ENCODE measurements at places on chromosomes 2 and 18.

GRCh38 chr18:9719421-9719981 lies 11.4 kb downstream of the RAB31 start:
- DNase-seq, result no peak

DNA sequence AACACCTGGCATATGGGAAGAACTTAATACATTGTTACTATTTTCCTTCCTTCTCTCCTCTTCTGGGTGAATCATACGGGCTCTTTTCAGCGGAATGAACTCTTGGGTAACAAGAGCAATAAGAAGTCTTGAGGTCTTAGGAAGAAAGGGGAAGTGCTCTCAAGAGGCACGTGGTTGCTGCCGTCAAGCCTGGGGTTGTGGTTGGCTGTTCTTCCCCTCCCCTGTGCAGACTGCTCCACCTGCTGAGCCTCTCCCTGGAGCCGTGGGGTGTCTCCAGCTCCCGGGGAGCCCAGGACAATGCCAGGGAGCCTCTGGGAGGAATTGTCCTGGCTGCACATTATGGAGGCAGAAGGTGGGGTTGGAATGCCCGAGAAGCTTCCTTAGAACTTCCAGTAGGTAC lies 19.4 kb downstream of the TOGARAM2 start:
- peak; percentile 54 for DNase-seq

DNA sequence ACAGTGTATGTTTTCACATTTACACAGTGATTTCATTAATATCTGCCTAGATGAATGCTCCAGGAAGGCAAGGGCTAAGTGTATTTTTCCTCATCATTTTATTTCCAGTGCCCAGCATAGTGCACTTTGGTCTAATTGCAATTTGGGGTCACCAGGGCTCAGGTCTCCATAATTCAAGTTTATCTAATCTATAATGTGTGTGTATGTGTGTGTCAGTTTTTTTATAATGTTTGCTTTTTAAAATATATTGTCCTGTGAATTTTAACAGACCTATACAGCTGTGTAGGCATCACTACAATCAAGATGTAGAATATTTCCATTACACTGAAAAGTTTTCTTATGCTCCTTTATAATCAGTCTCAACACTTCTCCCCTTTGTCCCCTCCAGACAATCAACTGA lies 620.4 kb downstream of the STK39 start:
- no peak for DNase-seq

DNA sequence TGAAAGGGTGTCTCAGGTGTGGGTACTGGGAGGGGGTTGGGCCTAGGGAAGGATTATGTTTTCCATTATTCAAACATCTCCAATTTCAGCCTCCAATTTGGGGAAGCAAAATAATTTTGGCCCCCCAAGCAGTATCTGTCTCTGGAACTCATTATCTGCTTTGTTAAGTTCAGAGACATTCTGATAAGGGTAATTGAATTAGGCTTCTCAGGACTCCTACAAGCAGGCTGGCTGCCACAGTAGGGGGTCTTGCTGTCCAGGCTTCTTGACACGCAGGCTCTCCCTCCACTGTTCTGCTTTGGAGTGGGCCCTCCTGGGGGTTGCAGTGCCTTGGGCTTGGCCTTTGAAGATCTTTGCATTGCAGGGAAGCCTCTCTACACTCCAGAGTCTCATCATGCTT lies 108.1 kb upstream of the SIX2 start:
- DNase-seq, result no peak

- no peak for DNase-seq
Measured at GRCh38 chr2:224412141-224413015, 10.5 kb upstream of the FAM124B start.

DNA sequence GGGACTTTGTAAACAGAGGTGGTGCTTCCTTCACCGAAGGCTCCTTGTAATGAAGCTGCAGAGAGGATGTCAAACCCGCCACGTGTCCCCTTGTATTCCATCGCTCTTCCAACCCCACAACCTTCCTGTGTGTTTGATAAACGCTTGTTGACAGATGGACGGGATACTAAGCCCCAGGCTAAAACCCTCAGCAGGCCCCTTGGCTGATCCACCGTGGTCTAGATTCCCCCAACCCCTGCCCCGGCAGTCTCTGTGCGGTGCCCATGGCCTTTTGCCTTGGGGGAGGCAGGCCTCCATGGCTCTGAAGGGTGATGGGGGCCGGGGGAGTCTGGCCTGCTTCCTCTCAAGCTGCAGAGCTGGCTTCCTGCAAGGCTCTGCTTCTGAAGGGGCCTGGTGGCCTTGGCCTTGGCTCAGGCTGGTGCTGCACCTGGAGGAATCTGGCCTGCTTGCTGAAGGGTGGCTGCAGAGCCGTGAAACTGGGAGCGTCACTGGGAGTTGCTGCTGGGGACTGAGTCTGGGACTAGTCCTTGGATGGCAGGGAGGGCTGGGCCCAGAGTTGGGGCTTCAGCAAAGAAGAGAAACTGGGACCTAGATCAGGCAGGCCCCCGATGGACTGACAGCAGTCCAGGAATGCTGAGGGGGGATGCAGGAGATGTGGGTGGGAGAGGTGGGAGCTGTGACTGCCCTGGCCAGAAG lies 9.6 kb upstream of the NTSR2 start:
- DNase-seq, result no peak

GRCh38 chr2:177741866-177742265 lies 330.7 kb downstream of the PDE11A start:
- DNase-seq, result no peak

GRCh38 chr2:30776831-30777635 lies 30.2 kb downstream of the CAPN13 start:
- DNase-seq, result no peak

DNA sequence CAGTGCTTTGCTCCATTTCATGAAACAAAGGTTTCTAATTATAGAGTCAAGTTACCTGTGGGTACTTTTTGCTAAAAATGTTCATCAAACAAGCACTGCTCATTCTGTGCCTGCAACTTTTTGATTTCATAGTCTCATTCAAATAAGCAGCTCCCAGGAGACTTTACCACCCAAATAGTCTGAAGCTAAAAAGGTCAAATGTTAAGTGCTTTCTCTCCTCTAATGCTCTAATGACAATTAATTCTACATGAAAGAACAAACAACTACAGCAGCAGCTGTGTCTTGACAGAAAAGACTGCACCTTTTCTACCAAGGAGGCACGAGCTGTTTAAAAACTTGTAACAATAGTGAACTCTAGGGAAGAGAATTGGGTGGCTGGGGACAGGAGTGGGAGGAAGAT lies 65.3 kb downstream of the CCDC93 start:
- DNase-seq, result no peak

GRCh38 chr2:137411585-137411984 lies 552.7 kb upstream of the HNMT start:
- DNase-seq, result no peak

- DNase-seq, result no peak
Measured at GRCh38 chr2:159584796-159585195, 31.6 kb downstream of the BAZ2B start.

- DNase-seq, result no peak
Measured at GRCh38 chr18:55501579-55501978, 86.4 kb downstream of the TCF4 start.

DNA sequence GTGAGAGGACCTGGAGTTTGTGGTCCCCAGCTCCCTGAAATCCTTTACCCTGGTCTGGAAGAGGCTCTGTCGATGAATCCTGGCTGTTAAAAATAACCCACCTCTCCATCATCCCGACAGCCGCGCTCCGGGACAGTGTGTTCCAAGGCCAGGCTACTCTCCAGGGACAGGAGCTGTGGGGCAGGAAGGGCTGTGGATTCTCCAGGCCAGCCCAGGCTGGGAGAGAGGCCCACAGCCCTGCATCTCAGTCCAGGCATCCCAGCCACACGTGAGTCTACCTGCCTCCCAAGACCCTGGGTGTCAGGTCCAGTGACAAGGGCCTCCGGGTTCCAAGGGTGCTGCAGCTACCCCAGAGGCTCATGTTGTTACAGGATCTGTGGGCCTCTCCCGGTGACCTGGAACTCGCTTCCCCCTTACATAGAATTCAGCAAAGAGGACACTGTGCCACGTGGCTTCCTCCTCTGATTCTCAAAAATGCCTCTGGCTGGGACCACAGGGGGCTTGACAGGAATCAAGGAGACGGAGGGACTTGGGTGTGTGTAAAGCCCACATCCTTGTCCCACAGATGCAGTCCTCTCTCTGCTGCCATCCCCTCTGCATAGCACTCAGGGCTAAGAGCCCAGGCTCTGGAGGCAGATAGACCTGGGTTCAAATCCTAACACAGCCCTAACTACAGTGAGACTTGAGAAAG lies 17.3 kb downstream of the ADRA2B start:
- DNase-seq, result no peak

All from activated CD8-positive, alpha-beta T cell treated with anti-CD3 and anti-CD28 coated beads for 36 hours (primary cell).